H9 (cell line): ENCODE measurements at places on chromosomes 2 and 18. TPM values are rescaled to one million over a fixed set of nuclear protein-coding genes. Genes with fewer than 3 reads are reported as not detected.

GRCh38 chr2:195945056-195945455, 123.6 kb downstream of the DNAH7 start:
- no peak for DNase-seq
- no peak overlapping the region for H3K27ac ChIP-seq
- H3K4me3 ChIP-seq, result no peak overlapping the region
- no peaks in the 10 kb centered on the region for H3K27me3 ChIP-seq
- no peaks in the 10 kb centered on the region for H3K4me1 ChIP-seq

DNA sequence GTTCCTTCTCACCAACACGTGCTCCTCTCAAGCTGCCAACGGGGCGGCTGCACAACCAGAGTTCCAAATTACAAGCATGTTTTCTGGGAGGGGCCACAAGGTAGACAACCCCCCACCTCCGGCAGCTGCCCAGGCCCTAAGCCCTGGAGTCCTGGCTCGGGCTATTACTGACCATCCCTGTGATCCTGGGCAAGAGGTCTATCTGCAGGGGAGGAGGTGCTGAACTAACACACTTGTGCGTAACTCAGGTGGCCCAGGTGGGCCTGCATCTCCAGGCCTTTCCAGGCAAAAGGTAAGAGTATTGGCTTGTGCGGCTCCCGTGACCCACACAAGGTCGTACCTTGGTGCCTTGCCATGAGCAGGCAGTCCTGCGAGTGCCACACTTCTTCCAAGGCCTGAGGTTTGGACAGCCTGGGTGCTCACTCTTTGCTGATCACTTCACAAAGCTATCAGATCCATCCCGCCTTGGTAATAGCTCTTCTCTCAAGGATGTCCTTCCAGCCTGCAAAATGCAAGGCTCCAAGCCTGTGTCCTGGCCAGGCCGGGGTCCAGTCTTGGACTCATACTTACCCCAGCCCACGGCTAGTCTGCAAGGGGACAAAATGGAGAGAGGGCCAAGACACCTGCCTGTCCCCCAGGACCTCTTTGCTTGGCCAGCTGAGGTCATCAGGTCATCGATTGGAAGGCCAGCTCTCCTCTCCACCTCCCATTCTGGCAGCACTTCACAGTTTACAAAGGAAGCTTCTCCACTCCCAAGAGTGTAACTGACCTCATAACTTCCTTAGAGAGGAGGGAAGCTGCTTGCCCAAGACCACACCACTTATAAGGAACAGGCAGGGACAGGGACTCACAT, 33.9 kb downstream of the ADRA2B start:
- no peaks in the 10 kb centered on the region for H3K4me1 ChIP-seq
- H3K27me3 ChIP-seq, result no peaks in the 10 kb centered on the region
- H3K4me3 ChIP-seq, result no peak overlapping the region
- no peaks in the 10 kb centered on the region for H3K36me3 ChIP-seq
- H3K27ac ChIP-seq, result no peak overlapping the region

DNA sequence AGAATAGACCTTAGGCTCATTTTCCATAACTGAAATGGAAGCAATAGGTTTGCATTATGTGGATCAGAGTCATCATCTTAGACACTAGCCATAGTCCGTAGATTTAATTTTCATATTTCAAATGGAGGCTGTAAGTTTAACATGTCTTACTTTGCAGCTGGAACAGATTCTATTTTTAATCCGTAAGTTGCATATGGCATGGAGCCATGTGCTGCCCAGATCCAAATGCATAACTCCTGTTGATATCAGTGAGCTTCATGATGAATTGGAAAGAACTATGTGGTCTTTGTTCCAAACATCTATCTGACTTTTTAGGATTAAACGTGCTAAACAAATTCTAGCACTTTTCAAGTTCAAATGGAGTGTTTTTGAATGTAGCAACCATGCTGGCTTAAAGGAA, 43.4 kb downstream of the MEIS1 start:
- DNase-seq, result no peak
- H3K27ac ChIP-seq, result no peak overlapping the region
- 0 out of 2 replicates have a peak, but pooled peaks cover 3% of the 10 kb centered on the region for H3K4me1 ChIP-seq

MSGN1 gene
- total RNA-seq, result not detected in 2 replicates

- H3K27me3 ChIP-seq, result peaks cover 33% of the 10 kb centered on the region
- no peaks in the 10 kb centered on the region for H3K36me3 ChIP-seq
These were observed 4.4 kb downstream of the NFATC1 start for GRCh38 chr18:79400091-79400590.

SERPINB4 gene
- total RNA-seq, result 4.1 and 4.3 TPM in 2 replicates

DNA sequence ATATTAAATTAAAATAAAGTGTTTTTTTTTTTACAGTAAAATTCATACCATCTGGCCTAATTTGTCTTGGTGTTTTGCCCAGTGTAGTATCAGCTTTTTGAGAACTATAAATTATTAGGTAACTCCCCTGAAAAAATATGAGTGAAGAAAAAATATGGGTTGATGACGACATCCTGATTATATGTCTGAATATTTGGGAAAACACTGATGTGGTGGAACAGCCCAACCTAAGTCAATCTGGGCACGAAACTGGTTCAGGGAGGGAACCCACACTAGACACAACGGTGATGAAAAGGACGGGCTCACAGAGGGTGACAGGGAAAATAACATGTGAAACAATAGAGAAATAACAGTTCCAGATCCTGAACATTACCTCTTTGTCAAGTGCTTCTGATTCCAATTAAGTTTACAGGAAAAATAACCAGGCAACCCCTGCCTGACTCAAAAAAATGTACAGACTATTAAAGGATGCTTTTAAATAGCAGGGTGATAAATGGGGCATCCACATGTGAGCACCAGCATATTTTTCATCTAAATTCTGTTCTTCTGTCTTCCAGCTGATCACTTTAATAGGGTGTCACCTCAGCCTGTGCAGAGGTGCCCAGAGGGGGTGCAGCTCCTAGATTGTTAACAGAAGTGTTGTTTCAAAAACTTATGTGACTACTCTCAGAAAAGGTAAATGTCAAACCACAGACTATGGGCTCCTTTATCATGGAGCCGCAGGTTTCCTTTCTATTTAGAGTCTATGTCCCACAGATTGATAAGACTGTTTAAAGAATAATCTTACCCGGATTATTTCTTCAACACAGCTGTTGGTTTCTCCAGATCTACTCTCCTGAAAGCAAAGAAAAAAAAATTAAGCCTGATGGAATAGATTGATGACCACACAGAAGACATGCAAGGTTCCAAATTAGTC, 305.4 kb downstream of the AFF3 start:
- H3K36me3 ChIP-seq, result no peaks in the 10 kb centered on the region
- no peak overlapping the region for H3K27ac ChIP-seq
- DNase-seq, result no peak
- H3K4me3 ChIP-seq, result no peak overlapping the region
- no peaks in the 10 kb centered on the region for H3K4me1 ChIP-seq

- no peak for DNase-seq
- peaks cover 19% of the 10 kb centered on the region for H3K36me3 ChIP-seq
- H3K4me3 ChIP-seq, result no peak overlapping the region
- H3K4me1 ChIP-seq, result no peaks in the 10 kb centered on the region; the same call in 1 of the 2 replicates
- H3K27me3 ChIP-seq, result no peaks in the 10 kb centered on the region
- no peak overlapping the region for H3K27ac ChIP-seq
These were observed 32.1 kb upstream of the DYNAP start for GRCh38 chr18:54558609-54559585.

ALPP gene
- 0.15 and 0.20 TPM in 2 replicates for total RNA-seq

GRCh38 chr2:129929321-129930290, 49.9 kb upstream of the RAB6C start:
- H3K27ac ChIP-seq, result no peak overlapping the region
- no peaks in the 10 kb centered on the region for H3K36me3 ChIP-seq
- H3K4me3 ChIP-seq, result no peak overlapping the region
- H3K27me3 ChIP-seq, result no peaks in the 10 kb centered on the region

FIGN gene
- 12.9 and 14.6 TPM in 2 replicates for total RNA-seq

- no peak for DNase-seq
- H3K27ac ChIP-seq, result no peak overlapping the region
- no peak overlapping the region for H3K4me3 ChIP-seq
- no peaks in the 10 kb centered on the region for H3K36me3 ChIP-seq
These were observed 13.7 kb upstream of the OTOF start for GRCh38 chr2:26491563-26492167.

GRCh38 chr2:170237572-170238120, 59.7 kb downstream of the MYO3B start:
- no peak for DNase-seq
- no peak overlapping the region for H3K4me3 ChIP-seq
- H3K4me1 ChIP-seq, result 0 out of 2 replicates have a peak, but pooled peaks cover 3% of the 10 kb centered on the region
- H3K27me3 ChIP-seq, result no peaks in the 10 kb centered on the region
- H3K36me3 ChIP-seq, result no peaks in the 10 kb centered on the region

- no peak overlapping the region for H3K27ac ChIP-seq
- H3K4me1 ChIP-seq, result no peaks in the 10 kb centered on the region
- no peak overlapping the region for H3K4me3 ChIP-seq
- no peaks in the 10 kb centered on the region; the same call in 1 of the 2 replicates for H3K36me3 ChIP-seq
- DNase-seq, result no peak
These were observed 9.2 kb upstream of the ANTXR1 start for GRCh38 chr2:69003731-69004130.

DNA sequence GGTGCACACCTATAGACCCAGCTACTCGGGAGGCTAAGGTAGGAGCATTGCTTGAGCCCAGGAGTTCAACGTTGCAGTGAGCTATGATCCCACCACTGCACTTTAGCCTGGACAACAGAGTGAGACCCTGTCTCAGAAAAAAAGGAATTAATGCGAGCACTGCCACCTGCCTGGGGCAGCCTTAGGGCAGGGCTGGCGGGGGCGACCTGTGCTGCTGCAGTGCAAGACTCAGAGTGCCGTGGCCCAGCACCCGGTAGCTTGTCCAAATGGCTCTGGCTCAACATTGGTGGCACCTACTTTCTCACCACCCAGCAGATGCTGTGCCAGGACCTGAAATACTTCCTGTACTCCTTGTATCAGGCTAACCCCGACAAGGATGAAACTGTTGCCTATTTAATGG, 30.2 kb downstream of the STK25 start:
- no peaks in the 10 kb centered on the region for H3K27me3 ChIP-seq
- no peaks in the 10 kb centered on the region for H3K4me1 ChIP-seq
- no peak overlapping the region for H3K27ac ChIP-seq
- H3K36me3 ChIP-seq, result no peaks in the 10 kb centered on the region

CCDC74B gene
- total RNA-seq, result 5.9 and 6.7 TPM in 2 replicates

CAPN14 gene
- 0.07 and 0.09 TPM in 2 replicates for total RNA-seq

GRCh38 chr2:238280083-238280825, 8.2 kb downstream of the PER2 start:
- H3K36me3 ChIP-seq, result peaks cover 1% of the 10 kb centered on the region; the same call in 1 of the 3 replicates
- no peak overlapping the region for H3K27ac ChIP-seq
- DNase-seq, result no peak
- H3K4me3 ChIP-seq, result no peak overlapping the region

DNA sequence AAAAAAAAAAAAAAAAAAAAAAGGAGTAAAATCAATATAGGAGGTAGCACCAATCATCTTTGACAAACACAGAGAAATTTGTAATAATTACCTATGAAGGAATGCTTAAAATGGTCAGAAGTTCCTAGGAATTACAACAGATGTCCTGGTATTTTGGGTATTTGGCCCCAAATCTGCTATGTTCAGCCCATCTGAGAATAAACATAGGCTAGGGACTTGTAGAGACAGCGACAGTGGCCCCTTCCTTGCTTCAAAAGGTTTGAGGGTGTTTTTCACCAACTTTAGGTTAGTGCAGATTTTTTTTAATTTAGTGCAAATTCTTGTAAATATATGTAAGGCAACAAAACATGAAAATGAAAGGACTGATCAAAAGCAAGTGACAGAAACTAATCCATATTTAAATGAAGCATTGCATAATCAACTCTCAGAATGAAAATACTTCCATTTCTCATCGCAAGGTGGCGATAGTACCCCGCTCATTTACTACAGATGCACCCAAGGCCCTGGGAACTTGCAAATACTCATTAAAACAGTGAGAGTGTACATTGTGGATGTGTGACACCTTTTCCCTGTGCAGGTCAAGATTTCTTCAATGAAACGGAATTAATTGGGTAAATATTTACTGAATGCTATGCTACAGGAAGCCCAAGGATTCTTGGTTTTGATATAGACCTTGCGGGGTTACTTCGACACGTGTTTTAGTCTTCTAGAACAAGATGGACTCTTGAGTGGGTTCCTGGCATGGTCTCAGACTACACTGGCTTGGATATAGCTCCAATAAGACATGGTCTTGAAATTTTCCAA, 44.6 kb downstream of the FAM124B start:
- DNase-seq, result peak; percentile 43
- H3K36me3 ChIP-seq, result no peaks in the 10 kb centered on the region; the same call in 2 of the 3 replicates
- H3K4me1 ChIP-seq, result no peaks in the 10 kb centered on the region
- H3K27ac ChIP-seq, result no peak overlapping the region
- H3K4me3 ChIP-seq, result no peak overlapping the region
- no peaks in the 10 kb centered on the region for H3K27me3 ChIP-seq

- H3K4me3 ChIP-seq, result peak overlapping the region; percentile 95
- peak; percentile 64 for DNase-seq
- no peaks in the 10 kb centered on the region for H3K4me1 ChIP-seq
- H3K27me3 ChIP-seq, result peaks cover 9% of the 10 kb centered on the region; the same call in 1 of the 2 replicates
These were observed 468 bp upstream of the SATB2 start for GRCh38 chr2:199458009-199458805.

DNA sequence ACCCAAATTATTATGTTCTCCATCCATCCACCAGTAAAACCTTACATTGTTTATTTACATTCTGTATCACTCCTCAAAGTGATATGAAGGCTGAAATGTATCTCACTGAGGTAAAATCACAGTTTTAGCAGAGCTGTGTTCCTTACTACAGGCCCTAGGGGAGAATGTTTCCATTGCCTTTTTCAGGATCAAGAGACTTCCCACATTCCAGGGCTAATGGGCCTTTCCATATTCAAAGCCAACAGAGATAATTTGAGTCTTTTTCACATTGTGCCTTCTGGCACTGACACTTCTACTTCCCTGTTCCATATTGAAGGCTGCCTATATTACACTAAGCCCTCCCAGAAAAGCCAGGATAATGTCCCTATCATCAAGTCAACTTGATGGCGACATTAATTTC, 20.0 kb downstream of the NETO1 start:
- no peak overlapping the region for H3K4me3 ChIP-seq
- no peaks in the 10 kb centered on the region for H3K27me3 ChIP-seq
- no peak for DNase-seq
- H3K4me1 ChIP-seq, result peaks cover 8% of the 10 kb centered on the region; the same call in 1 of the 2 replicates
- H3K36me3 ChIP-seq, result peaks cover 21% of the 10 kb centered on the region
- no peak overlapping the region for H3K27ac ChIP-seq

- no peaks in the 10 kb centered on the region; the same call in 1 of the 2 replicates for H3K4me1 ChIP-seq
- no peaks in the 10 kb centered on the region for H3K27me3 ChIP-seq
- peaks cover 4% of the 10 kb centered on the region for H3K36me3 ChIP-seq
- H3K27ac ChIP-seq, result no peak overlapping the region
These were observed 2.0 kb downstream of the AGPS start for GRCh38 chr2:177394594-177394973.

GRCh38 chr2:75098856-75099255, 100.5 kb downstream of the TACR1 start:
- peaks cover 3% of the 10 kb centered on the region for H3K36me3 ChIP-seq
- peaks cover 3% of the 10 kb centered on the region; the same call in 1 of the 2 replicates for H3K4me1 ChIP-seq
- peak; percentile 49 for DNase-seq
- no peaks in the 10 kb centered on the region for H3K27me3 ChIP-seq
- H3K27ac ChIP-seq, result no peak overlapping the region
- H3K4me3 ChIP-seq, result no peak overlapping the region

- H3K27me3 ChIP-seq, result no peaks in the 10 kb centered on the region
- no peaks in the 10 kb centered on the region for H3K36me3 ChIP-seq
- DNase-seq, result peak; percentile 70
- H3K27ac ChIP-seq, result no peak overlapping the region
- no peaks in the 10 kb centered on the region for H3K4me1 ChIP-seq
These were observed 568.3 kb downstream of the LRRTM4 start for GRCh38 chr2:76953733-76954347.

GRCh38 chr2:65464604-65465003, 32.2 kb upstream of the SPRED2 start:
- H3K27ac ChIP-seq, result no peak overlapping the region
- no peaks in the 10 kb centered on the region for H3K27me3 ChIP-seq
- no peaks in the 10 kb centered on the region for H3K4me1 ChIP-seq
- no peaks in the 10 kb centered on the region for H3K36me3 ChIP-seq

AMER3 gene
- 0.59 TPM in 2 replicates for total RNA-seq
